ENCODE measurements at places on chromosomes 11 and 22.

DNA sequence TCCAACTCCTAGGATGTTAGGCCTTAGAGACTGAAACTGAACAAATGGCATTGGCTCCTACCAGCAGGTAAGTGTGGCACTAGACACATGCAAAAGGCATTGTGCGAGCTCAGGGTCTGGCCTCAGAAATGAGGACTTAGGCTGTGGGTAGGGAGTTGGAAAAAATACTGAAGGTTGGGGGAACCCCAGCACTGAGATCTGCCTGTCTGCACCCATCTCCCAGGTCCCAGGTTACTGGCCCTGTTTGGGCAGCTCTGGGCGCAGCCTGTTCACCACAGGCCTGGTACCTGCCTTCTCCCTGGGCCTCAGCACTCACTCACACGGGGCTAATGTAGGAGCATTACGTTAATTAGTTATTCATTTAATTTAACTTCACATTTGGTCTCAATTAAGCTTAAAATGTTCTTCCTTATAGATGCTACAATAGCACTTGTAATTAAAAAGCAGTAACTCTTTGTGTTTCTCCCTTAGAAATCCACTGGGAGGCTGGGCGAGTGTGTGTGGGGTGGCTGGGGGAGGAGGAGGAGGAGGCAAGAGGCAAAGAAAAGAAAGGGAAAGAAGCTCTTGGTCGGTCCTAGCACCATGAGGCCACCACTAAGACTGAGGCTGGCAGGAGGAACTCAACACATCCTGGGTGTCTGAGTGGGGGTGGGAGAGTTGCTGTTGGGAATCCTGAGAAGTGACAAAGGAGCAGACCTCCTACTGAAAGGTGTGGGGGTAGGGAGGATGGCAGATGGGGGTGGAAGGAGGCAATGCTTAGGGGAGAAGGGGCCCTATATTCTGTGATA lies 19.4 kb downstream of the TMEM218 start:
- peak; percentile 13 for DNase-seq

GRCh38 chr11:35617687-35618496 lies at the start of gene FJX1:
TSS of gene FJX1 (plus strand) at chr11:35618460. CDS start at chr11:35618637, 177 bp downstream.
- peak; percentile 96 for DNase-seq

DNA sequence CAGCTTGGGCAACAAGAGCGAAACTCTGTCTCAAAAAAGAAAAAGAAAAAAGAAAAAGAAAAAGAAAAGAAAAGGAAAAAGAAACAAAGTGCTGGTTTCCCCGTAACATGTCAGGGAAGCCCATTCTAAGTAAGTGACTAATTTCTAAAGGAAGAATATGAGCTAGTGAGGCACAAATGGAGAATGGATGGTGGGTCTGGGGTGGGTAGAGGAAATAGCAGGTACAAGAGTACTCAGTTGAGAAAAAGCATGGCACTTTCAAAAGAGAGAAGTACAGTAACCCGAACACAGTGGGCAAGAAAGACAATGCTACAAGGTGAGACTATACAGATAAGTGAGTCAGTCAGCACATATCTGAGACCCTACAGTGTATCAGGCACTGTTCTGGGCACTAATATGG lies 4.5 kb downstream of the MAJIN start:
- no peak for DNase-seq

DNA sequence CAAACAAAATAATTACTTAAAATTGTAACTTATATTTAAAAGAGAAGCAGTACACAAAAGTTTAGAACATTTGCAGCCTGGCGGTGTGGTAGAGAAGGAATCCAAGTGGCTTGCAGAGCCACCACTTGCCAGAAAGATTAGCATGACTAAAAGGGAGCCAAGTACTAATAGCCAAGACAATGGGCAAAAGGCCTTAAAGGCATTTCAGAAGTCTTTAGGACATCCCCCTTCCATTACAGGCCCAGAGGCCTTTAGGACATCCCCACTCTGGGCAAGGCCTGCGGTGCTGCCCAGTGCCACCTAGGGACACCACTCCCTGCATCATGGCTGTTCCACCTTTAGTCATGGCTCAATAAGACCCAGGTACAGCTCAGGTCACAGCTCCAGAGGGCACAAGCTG lies 32.4 kb downstream of the TMEM225 start:
- no peak for DNase-seq

DNA sequence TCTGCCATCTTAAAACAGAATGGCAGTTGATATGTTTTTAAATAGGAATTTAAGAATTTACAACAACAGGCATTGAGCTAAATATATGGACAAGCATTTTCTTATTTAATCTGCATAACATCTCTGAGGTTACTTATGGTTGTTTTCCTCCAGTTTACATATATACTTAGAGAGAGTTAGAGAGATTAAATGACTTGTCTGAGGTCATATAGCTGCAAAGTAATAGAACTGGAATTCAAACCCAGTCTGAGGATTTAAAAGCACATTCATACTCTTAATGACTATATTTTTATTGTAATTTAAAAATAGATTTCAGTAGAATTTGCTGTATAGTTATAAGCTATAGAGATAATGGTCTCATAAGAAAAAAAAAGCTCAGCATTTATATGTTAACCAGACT lies 81.4 kb upstream of the GRIK4 start:
- no peak for DNase-seq

GRCh38 chr22:20017622-20017958 lies 967 bp upstream of the ARVCF start:
- no peak for DNase-seq

- no peak for DNase-seq
Observed at GRCh38 chr22:46055911-46056545, 79.1 kb upstream of the WNT7B start.

DNA sequence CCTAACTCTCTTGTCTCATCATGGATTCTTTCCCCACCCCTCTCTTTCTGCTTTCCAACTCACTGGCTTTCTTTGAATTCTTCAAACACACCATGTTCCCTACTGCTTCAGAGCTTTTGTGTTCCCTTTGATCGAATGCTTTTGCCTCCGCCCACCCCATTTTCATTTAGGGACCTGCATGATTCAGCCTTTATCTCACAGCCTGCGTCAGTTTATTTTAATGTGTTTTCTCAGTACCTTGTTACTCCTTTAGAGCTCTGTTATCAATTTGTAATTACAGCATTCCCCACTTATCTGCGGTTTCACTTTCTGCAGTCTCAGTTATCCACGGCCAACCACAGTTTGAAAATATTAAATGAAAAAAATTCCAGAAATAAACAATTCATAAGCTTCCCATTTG lies 451.3 kb downstream of the METTL15 start:
- DNase-seq, result peak; percentile 55

DNA sequence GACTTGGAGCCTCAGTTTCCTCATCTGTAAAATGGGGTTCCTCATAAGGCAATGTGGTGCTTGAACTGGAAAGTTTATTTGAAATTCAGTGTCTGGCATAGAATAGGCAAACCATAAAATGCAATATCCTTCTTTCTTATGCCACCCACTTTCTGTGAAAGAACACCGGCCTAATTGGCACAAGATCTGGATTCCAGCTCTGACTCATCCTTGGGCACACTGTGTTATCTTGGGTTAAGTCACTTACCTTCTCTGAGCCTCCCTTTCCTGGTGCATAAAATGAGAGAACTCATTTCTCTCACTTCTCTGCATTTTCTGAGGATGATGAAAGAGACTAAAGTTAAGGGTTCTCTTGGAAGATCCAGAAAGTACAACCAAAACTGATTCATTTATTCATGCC lies 5.1 kb downstream of the INSC start:
- DNase-seq, result no peak

DNA sequence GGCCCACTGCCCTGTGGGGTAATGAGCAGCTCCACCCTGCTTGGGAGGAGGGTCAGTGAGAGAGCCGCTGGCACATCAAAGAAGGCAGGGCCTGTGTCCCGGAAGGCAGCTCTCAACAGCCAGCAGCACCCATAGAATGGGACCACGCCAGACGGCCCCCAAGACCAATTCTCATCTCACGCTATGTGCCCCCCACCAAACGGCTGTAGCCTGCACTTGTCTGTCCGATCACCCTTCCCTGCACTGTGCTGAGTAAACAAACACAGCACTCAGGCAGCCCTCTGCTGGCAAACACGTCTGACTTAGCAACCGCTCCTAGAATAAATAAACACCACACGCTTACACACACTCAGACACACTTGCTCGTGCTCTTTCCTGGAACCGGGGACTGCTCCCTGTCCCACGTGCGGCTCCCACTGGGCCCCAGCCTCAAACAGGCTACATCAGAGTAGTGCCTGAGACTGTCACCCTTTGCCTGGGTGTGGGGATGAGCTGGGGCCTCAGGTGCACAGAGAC lies 53.2 kb upstream of the CDON start:
- peak; percentile 42 for DNase-seq

- DNase-seq, result peak; percentile 28
Observed at GRCh38 chr11:130029137-130029536, 26.5 kb upstream of the PRDM10 start.

- DNase-seq, result no peak
Observed at GRCh38 chr22:25540166-25540907, 24.1 kb upstream of the GRK3 start.

DNA sequence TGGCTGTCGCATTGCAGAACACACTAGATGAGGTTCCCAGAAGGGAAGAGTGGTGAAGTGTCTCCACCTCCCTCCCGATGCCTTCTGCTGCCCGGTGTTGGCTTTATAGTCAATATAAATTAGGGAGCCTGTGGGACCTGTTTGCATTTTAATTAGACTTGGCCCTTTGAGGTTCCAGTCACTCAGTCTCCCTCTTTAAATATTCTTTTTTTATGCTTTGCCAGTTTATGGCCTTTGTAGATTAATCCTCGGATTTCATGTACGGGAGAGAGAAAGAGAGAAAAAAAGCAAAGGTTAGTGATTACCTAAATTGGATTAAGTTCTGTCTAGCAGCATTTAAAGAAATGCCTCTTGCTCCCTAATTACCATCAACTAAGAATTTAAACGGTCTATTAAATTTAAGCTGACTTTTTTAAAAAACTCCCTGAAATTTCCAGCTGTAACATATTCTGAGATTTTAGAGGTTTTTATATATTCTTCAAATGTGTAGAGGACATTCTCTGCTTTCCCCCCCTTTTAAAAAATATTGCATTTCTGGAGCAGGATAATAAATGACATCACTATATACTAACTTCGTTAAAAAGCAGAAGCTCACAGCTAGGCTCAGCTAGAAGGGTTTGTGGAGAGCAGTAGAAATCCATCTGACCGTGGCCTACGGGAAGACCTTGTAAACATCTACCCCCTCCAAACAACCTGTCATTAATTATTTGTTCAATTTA lies 84.4 kb downstream of the PRR5L start:
- no peak for DNase-seq

DNA sequence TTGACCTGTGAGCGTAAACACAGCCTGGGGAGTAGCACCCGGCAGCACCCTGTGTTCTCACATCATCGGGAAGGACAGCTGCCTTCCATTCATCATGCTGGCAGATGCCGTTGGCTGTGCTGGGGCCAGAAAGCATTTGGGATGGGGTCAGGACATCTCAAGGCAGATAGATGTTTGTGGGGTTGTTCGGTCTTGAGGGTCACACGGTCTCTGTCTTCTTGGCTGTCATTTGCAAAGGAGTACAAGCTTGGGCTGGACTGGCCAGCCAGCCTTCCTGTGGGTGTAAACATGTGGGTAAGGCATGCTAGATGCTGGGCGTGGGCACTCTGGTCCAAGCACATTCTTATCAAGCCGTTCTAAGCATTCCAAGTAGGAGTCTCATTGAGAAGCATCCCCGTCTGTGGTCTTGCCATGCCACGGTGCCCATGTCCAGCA lies 81.4 kb downstream of the TBC1D22A start:
- DNase-seq, result no peak
